ENCODE measurements at places on chromosomes 1 and 21. TPM values are rescaled to one million over a fixed set of nuclear protein-coding genes. Genes with fewer than 3 reads are reported as not detected.

CELSR2 gene
- 0.52 TPM for total RNA-seq

DCST1 gene
- not detected for total RNA-seq

CRYBG2 gene
- total RNA-seq = not detected

CRABP2 gene
- total RNA-seq = 3.0 TPM

CD53 gene
- not detected for total RNA-seq

SERINC2 gene
- total RNA-seq = 5.0 TPM

LRRC71 gene
- not detected for total RNA-seq

G0S2 gene
- 10.1 TPM for total RNA-seq

PDE4B gene
- 52.1 TPM for total RNA-seq

ZBTB8OS gene
- 60.4 TPM for total RNA-seq

STX12 gene
- total RNA-seq = 61.5 TPM

NUDT4B gene
- total RNA-seq = 46.0 TPM

DYNLT4 gene
- 0.65 TPM for total RNA-seq

Data from articular chondrocyte of knee joint (primary cell).